ENCODE measurements at places on chromosomes 6 and 20.

DNA sequence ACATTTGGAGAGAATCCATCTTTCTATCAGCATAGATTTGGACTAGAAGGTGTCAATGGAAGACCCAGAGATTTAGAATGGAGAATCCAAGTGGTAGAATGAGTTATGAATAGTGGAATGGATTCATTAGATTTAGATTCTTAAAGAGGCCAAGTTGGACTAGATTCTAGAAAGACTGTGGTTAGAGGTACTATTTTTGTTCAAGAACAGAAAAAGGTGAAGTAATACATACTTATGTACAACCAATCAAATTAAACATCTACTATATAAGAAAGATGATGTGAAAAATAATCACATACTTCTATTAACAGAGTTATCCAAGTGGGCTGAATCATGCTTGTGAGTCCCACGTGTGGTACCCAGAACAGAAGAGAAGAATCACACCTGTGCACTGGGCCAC lies 33.8 kb upstream of the ADTRP start:
- DNase-seq, result no peak

- DNase-seq, result no peak
These were observed 26.8 kb upstream of the DLGAP4 start for GRCh38 chr20:36279362-36279761.

DNA sequence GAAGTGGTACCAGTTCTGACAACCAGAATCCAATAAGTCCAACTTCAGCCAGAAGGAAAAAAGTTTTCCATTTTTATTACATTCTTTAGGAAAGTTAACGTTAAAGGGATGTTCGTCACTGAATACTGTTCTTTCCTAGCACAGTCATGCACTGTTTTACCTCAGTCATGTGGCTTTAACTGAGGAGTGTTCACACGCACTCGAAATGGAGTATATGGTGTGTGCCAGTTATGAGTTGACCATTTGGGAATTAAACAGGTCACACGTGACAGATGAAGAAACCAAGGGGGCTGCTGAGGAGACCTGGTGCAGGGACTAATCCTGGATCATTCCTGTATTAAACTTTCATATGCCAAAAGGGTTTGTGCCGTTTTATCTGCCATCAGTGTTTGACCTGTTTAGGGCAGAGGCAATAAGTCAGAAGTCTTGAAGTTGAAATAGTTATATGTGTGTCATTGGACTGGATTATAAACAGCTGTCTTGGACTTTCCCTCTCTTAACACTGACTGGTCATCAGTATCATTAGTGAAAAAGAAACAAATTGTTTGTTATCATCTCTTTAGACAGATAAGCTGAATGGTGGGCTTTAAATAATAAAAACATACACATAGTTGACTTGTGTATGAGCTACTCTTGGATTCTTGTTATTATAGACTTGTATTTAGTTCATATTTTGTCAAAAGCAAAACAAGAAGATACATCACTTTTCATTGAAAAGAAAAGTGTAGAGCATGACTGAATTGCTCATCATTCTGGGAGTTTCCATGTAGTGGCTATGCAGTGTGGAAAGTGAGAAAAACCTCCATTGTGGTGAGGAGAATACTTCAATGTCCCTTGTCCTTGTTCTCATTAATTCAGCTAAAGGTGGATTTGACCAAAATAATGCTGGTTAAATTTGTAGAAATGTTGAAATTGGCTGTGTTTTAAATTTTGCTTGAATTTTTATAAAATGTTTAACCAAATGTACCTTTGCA lies 123.5 kb upstream of the SAMD5 start:
- DNase-seq, result no peak

- no peak for DNase-seq
These were observed 79.2 kb downstream of the GCLC start for GRCh38 chr6:53465732-53466131.

- DNase-seq, result no peak
These were observed 1089.3 kb upstream of the DEFB115 start for GRCh38 chr20:30168025-30168799.

DNA sequence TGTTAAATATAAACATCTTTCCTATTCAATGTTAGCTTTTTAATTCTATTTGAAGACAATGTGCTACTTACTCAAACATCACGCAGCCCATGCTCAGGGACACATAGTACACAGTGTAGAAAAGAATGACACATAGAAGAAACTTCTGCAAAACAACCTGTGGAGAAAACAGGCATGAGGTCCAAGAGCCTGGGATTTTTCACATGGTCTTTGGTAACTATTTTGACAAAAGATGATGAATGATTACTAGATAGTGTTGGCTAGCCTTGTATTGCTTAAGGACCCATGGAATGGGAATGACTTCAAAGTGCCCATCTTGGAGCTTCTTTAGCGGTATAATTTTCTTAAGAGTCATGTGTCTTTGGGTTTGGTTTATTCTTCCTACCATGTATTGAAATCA lies 15.4 kb downstream of the TMEM244 start:
- no peak for DNase-seq

DNA sequence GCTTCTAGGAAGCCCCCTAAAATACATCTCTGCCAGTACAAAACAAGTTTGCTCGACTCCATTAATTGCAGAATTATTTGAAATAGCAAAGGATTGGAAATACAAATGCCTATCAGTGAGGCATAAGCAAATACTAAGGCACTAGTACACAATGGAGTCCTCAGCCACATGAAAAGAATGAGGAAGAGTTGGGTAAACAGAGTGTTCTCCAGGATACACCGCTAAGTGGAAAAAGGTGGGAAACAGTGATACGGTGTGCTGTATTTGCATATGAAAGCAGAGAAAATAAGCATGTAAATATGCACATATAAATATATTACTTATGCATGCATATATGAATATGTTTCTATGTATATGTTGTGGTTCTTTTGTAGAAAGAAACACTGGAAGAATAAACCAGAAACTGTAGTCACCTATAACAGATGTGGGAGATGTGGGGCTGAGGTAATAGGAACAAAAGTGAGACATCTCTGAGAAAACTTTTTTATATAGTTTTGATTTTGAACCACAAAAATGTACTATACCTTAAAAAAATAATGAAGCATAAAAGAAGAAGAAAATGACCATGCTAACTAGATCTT lies 143.4 kb upstream of the MYLIP start:
- no peak for DNase-seq

GRCh38 chr6:33276581-33276863 lies 401 bp upstream of the B3GALT4 start:
- DNase-seq, result no peak

GRCh38 chr6:159169193-159169555 lies at the start of gene FNDC1:
TSS of gene FNDC1 (plus strand) at chr6:159169400. CDS start at chr6:159169597, 197 bp downstream.
- DNase-seq, result no peak

DNA sequence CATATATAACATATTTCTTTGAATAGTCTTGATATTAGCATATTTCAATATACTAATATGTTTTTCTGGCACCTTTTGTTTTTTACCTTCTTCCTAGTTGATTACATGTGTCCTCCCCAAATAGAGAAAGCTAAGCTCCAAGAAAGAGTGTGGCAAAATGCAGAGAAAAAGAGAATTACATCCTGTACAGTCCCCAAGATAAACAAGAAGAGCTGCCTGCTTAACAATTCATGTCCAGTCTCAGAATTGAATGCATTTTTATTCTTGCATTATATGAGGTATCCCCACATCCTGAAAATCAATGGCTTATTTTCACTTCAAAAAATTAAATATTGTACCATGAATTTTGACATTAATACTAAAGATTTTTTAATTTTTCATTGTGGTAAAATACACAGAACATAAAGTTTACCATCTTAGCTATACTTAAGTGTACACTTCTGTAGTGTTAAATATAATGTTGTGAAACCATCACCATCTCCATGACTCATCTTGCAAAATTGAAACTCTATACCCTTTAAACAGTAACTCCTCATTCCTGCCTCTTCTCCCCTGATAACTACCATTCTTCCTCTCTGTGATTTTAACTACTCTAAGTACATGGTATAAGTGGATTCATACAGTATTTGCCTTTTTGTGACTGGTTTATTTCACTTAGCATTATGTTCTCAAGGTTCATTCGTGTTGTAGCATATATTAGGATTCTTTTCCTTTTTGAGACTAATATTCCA lies 490.3 kb downstream of the COL12A1 start:
- no peak for DNase-seq

DNA sequence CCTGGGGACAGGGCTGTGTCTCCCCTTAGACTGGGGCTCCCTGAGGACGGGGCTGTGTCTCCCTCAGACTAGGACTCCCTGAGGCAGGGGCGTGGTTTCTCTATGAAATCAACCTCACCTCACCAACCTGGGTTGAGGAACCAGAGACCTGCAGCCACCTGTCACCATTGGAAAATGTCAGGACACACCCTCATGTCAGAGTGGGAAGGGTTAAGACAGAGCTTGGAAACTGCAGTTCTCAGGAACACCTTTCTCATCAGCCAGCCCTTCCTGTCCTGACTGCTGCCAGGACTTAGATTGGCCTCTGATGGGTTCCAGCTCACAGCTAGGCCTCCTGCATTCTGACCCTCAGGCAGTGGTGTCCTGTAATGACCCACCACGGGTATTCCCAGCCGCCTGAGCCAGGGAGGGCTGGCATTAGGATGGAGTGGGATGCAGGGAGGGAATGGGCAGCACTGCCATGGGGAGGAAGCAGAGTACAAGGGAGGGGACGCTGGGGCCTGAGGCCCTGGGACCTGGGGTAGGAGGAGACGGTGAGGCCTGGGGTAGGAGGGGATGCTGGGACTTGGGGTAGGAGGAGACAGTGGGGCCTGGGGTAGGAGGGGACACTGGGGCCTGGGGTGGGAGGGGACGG lies 76.3 kb downstream of the MRPL14 start:
- no peak for DNase-seq

DNA sequence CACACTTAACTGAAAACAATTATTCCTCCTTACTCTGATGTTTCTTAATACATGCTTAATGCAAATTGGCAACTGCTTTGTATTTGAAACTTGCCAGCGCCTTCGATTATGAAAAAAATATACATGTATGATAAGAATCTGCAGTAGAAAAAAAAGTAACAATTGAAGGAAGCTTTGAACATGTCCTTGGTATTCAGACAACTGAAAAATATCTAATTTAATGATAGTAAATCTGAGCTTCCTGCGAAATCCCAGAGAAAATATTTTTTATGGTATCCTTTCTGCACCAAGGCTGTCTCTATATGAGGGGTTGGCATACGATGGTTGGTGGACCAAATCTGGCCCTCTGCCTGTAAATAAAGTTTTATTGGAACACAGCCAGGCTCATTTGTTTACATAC lies 186.2 kb downstream of the HDGFL1 start:
- no peak for DNase-seq

DNA sequence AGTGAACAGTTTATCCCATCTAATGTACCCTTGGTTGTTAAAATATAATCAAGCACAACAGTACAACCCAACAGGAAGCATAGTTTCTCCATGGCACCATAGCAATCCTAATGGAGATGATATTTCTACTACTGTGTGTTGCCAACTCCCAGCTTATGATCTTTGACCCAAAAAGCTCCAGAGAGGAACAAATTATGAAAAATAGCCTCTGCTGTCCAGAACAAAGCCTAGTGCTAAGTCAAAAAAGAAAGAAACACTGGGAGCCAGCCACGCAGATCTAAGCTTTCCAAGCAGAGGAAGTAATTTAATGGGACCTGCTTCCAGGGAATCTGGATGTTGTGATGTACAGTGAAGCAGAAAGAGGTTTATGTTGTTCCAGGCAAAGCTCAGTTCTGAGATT lies 52.2 kb upstream of the TASP1 start:
- DNase-seq, result no peak

DNA sequence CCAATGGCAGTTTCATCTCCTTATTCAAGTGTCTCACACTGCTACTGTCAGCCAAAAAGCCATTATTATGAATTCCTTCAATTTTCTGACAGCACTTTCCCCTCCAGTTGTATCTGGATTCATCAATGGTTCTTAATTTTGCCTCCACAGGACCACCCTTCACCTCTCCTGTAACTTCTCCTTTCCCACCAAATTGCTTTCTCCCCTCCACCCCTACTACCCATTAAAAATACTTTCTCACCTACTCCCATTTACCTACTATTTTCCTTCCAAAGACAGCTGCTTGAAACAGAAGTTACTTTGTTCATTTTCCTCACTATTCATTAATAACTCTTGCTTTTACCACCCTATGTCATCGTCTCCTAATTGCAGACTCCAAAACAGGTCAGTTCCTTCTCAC lies 29.8 kb downstream of the DEK start:
- no peak for DNase-seq

DNA sequence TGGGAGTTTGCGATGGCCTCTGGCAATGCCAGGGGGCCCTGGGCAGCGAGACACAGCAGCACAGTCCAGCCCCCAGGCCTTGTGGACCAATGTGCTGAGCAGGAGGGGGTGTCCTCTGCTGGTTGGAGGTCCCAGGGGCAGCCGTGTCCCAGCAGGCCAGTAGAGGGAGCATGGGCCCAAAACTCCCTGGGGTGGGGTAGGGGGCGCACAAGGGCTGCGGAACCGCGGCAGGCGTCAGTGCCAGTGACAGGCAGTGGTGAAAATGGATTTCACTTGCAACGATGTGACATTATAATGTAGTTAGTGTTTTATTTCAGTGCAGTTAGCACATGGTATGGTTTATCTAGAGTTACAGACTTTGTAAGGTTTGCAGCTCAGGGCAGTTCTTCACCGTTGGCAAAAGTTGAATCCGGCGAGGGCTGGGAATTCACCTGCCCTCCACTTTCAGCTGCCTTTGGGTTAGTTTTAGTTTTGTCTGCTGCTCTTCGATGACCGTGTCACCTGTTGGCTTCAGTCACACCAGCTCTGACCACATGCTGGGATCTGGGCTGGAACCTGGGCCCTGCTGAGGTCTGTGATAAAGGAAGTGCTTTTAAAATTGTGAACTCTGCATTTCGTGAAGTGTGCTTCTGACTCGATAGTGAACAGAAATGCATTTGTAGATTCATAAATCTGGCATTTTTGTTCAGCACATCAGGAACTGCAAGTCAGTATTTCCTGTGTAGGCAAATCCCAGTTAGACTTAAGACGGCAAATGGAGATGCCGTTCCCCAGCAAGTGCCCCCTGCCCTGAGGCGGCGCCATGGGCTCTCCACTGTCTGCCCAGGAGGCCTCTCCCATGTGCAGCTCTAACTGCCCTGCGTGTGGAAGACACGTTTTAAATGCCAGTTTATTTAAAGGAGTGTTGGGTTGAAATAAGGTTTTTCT lies 46.8 kb downstream of the PYGB start:
- DNase-seq, result peak; percentile 33

- no peak for DNase-seq
These were observed 61.6 kb downstream of the TRDN start for GRCh38 chr6:123575188-123575587.

GRCh38 chr20:43846516-43846905 lies 68.1 kb upstream of the TOX2 start:
- no peak for DNase-seq
